ENCODE measurements at places on chromosomes 7 and 10.
A peak's percentile ranks its signal among the peaks of the same experiment; 100 is the strongest.

DNA sequence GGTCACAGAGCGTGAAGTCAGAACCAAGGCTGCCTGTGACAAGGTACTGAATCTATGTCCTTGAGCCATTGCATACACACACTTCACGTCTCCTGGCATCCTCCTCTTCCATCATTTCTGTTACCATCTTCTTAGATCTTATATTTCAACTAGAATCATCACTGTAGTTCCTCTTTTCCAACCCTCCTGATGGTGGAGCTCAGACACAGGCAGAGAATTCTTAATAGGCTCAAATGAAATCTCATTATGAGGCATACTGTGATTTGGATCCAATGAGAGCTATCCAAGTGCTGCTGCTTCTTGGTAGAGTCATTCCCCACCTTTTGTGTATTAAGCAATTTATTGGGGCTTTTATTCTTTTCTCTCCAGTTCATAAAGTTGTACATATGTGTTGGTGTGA, 113.2 kb downstream of the CALCR start:
- DNase-seq, result no peak

- no peak for DNase-seq
These were observed 123.6 kb downstream of the RNF32 start for GRCh38 chr7:156764016-156764669.

GRCh38 chr10:102247734-102248133, 2.4 kb downstream of the GBF1 start:
- DNase-seq, result no peak

DNA sequence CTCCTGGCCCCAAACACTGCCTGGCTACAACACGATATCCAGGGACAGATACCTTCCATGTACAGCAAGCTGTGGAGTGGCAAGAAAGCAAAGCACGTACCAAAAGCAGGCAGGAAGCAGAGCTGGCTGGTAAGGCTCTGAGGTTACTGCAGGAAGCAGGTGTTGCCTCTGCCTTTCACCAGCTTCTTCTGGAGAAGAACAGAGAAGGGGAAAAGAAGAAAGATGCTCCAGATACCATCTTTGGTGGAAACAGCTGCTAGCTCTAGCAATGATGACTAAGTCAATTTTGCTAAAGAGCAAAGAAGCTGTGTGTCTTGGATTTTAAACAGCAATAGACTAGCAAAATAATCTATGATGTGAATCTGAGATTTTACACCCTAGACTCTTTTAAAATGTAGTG, 34.9 kb upstream of the PRSS1 start:
- no peak for DNase-seq

GRCh38 chr10:100374200-100374655, 27.2 kb downstream of the SCD start:
- no peak for DNase-seq

GRCh38 chr7:11655163-11655562, 176.8 kb downstream of the THSD7A start:
- DNase-seq, result no peak

DNA sequence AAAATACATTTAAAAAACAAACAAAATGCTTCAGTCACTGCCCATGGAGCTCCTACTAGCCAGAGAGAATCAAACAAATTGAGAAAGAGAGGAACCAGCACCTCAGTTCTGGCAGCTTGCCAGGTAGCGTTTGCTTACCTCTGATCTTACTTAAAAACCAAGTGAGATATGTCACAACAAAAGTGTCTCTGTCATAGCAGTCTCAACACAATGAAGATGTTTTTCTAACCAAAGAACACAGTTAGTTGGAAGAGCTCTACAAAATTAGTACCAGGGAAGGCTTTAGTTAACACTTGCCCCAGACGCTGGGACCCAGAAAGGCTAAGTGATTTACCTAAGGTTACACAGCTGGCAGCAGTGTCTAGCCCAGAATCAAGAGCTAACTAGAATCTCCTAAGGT, 3.4 kb downstream of the DOCK4 start:
- DNase-seq, result peak; percentile 26

- no peak for DNase-seq
These were observed 544.3 kb downstream of the TNS3 start for GRCh38 chr7:47037607-47038006.

All from stimulated activated CD4-positive, alpha-beta T cell treated with anti-CD3 and anti-CD28 coated beads, Interleukin-1b, Interleukin-23, amount 100 ng/mL, for 48 hours (primary cell).